ENCODE measurements at places on chromosomes 2 and 18.

- DNase-seq = no peak
Measured at GRCh38 chr2:186518291-186518690, 32.2 kb downstream of the ZC3H15 start.

DNA sequence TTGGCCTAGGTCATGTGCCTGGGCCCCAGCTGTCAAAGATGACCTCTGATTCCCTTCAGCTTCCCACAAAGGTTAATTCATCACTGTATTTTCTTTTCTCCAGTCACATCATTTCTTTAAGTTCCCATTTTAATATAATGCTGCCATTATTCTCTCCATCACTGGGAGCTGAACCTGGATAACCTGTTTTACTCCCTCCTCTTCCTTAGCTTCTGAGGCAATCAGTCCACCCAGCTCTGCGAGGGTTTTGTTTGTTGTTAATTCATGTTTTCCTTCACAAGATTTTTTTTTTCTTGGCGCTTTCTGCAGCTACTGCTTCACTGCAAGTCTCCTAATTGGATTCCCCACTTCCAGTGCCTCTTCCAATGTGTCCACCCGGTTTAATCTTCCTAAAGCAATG, 5.1 kb upstream of the EML4 start:
- DNase-seq = no peak

DNA sequence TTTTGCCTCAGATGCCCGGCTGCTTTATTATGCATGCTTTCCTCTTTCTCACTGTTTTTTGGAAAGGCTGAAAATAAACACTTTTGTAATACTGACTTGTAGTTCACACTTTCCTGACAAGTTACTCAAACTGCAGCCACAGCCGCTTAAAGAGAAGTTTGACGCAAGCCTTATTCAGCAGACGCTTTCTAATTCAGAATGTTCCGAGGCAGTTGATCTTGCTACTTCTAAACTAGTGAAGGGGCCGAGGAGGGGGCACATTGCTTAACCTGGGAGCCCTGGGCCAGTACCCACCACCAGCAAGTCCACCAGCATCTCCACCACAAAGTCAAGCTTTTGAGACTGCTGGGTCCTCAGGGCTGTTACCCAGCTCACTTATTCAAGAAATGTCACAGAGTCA, 71.8 kb upstream of the SPRED2 start:
- DNase-seq = no peak

GRCh38 chr2:200385063-200385635, 78.7 kb downstream of the SPATS2L start:
- no peak for DNase-seq

DNA sequence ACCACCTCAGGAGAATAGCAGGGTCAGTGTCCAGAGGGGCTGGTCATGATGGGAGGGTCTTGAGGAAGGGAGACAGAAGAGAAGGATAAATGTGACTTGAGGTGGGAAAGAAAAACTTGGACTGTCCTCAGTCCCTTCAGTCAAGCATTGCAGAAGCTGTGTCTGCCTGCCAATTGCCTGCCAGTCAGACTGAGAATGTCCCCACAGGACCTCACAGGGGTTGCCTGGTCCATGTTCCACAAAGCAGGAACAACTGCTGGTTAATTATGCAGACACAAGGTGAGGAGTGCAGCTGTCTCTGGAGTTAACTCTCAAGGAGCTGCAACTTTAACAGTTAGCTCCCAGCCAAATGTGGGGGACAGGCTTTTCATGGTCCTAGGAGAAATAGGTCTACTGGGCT, 75.7 kb downstream of the TRIM43 start:
- no peak for DNase-seq

GRCh38 chr2:218959141-218959731, at the start of gene CDK5R2:
Gene CDK5R2, plus strand, starts transcription at chr2:218959666. Its CDS starts 155 bp downstream, at chr2:218959821.
- DNase-seq = peak; percentile 74

- DNase-seq = no peak
Measured at GRCh38 chr2:137826373-137827372, 137.6 kb upstream of the HNMT start.

DNA sequence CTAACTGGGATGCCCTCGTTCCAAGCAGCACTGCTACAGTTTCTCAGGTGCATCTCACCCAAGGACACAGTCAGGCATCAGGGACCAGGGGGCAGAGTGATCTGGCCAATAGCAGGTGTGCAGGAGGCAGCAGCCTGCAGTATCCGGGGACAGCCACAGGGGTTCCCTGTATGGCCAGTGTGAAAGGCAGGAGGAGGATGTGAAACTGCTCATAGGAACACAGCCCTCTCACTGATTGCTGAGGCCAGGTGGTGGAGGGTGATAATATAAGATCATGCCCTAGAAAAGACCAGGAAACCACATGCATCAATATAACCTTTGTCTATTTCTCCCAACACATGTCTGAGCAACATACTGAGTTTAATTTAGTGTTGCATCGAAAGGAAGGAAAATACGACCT, 112.7 kb upstream of the TACR1 start:
- no peak for DNase-seq

DNA sequence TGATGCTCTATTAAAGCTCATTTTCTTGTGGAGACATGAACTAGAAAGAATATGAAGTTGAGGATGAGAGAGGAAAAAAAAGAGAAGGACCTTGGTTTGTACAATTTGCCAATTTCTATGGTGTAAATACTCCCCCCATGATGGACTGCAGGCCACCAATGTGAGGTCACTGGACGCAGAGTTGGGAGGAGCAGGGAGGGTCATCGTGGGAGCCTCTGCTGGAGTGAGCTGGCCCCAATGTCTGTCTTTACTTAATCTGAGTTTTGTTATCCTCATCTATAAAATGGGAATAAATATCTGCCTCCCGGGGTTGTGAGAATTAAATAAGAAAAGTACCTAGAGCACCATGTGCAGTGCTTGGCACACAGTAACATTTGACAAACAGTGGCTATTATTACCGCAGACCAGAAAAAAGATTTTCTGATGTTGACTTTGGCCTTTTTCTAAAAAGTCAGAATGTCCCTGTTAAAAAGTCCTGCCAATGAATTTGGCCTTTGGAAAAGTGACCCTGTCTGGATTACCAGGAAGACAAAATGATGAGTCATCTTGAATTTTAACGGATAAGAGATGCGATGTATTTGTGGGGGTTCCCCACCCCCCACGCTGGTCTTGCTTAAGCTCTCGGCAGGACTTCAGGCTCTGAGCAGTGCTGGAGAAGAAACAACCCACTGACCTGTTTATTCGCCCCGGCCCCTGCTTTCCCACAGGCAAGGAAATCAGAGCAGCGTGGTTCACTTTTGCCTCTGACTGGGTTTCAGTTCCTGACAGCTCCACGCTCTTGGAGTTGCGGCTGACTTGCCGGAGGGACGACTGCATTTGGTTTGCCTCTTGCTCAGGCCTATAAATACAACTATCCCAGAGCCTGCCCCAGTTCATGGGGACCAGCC, 50.3 kb upstream of the FOSL2 start:
- no peak for DNase-seq

GRCh38 chr2:231932985-231933915, 7.1 kb upstream of the NPPC start:
- DNase-seq = no peak

- no peak for DNase-seq
Measured at GRCh38 chr2:230778350-230779063, 65.9 kb downstream of the CAB39 start.

- DNase-seq = no peak
Measured at GRCh38 chr2:126911111-126911796, 12.6 kb downstream of the TEX51 start.

DNA sequence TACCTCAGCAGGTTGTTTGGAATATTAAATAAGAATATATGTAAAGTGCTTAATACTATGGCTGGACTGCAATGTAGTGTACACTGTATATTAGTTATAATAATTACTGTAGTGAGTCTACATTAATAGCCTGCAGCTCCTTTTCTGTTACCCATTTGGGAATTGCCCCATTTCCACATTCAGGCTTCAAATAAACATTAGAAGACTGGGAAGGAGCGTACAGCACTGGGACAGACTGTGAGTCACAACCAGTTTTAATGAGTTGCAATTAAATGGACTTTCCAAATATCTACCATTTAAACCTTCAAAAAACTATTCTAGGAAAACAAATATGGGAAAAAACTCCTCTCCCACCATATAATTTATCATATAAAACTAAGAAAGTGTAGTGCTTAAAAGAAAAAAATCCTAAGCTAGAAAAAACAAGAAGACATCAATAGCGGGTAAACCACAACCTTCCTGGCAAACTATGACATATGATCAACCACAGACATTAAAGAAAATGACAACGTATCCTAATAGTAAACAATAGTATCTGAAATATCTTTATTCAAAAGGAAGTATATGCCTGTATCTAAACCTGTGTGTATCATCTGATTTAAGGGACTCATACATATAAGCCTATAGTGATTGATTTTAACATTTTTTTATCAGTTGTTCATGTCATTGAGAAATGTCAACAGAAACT, 86.1 kb downstream of the TRIP12 start:
- DNase-seq = no peak

DNA sequence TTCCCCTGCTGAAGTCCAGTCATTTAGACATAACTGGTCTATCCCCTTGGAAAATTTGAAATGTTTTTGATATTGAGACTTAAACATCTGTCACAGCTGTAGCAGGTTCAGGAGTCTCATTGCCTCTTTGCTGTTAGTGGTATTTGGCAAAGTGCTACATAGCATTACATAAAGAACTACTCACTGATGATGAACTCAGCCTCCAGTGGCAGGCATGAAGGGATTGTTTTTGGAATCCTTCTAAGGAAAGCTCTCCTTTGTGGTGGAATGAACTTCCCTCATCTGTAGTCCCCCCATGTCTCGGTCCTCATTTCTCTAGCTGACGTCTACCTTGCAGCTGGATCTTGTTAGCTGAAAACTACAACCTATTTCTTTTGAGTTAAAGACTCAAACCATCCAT, 111.6 kb downstream of the TACR1 start:
- no peak for DNase-seq

DNA sequence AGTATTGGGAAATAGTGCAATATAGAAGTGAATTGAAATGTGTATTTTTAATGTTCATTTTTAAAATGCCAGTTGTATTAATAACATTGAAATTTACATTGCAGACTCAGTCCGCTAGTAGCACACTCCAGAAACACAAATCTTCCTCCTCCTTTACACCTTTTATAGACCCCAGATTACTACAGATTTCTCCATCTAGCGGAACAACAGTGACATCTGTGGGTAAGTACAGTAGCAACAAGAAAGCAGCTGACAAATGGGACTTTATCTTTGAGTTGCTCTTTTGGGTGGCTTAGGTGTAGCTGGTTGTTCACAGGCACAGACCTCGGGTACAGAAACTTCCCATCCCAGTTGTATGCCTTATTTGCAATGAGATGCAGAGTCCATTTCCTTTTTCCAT, 118.2 kb upstream of the IL1R2 start:
- no peak for DNase-seq

- no peak for DNase-seq
Measured at GRCh38 chr2:150513647-150514046, 26.2 kb upstream of the RND3 start.

- DNase-seq = no peak
Measured at GRCh38 chr2:16680304-16680703, 14.7 kb upstream of the CYRIA start.

Data from activated T-cell treated with anti-CD3 and anti-CD28 coated beads for 24 hours (primary cell).